ENCODE measurements at places on chromosomes 3 and 15. TPM values are rescaled to one million over a fixed set of nuclear protein-coding genes. Genes with fewer than 3 reads are reported as not detected.

The LRRC31 gene
- not detected for total RNA-seq

The PLCB2 gene
- total RNA-seq = 7.8 TPM

The RHCG gene
- not detected for total RNA-seq

The ZNF639 gene
- total RNA-seq = 54.4 TPM

The SERINC4 gene
- total RNA-seq = not detected

The FOXL2 gene
- 0.30 TPM for total RNA-seq

Measured in epithelial cell of umbilical artery (primary cell).